Mammary epithelial cell (primary cell): ENCODE measurements at places on chromosomes 1 and 21. TPM values are rescaled to one million over a fixed set of nuclear protein-coding genes. Genes with fewer than 3 reads are reported as not detected.

- no peak for DNase-seq
These were observed 17.4 kb upstream of the FASLG start for GRCh38 chr1:172641492-172641891.

- DNase-seq, result no peak
These were observed 47.3 kb downstream of the NCAM2 start for GRCh38 chr21:21045518-21045917.

- DNase-seq, result peak; percentile 65
These were observed 159.1 kb upstream of the C8B start for GRCh38 chr1:57124768-57125446.

DNA sequence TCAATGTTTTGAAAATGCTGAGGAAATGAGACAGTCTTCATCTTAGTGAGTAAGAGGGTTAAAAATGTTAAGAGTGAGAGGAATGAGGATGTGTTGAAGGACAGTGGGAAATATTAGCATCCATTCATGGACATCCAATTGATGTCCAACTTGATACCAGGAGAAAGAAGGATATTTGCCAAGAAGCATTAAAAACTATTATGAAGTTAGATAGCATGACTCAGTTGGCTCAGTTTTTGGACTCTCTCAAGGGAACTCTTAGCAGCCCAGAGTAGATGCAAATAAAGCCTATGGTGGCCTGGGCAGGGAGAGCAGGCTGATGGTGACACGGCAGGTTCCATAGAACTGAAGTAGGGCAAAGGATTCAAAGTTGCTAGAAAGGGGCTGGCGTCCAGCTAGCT is 171.0 kb downstream of the ZZZ3 start:
- DNase-seq, result no peak

The NHLH1 gene
- polyA plus RNA-seq, result 0.10 TPM

DNA sequence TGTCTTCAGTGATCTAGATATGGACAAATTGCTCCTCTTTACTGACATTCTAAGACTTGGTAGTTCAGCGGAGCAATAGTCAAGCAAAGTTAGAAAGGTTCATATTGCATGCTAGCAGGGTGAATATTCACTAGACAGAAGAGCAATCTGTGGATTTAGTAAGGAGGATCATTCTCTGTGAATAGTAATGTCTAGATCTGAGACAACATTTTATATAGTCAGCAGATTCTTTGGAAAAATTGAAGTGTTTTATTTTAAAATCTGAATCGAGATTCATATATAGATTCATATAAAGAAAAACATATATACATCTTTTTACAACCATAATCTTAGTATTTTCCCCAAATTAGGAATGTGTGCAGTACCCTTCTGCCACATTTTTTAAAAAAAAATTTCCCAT is 274.5 kb upstream of the BRINP3 start:
- DNase-seq, result no peak

The S100A2 gene
- 15,689 TPM for polyA plus RNA-seq

The RSBN1 gene
- 6.8 TPM for polyA plus RNA-seq

DNA sequence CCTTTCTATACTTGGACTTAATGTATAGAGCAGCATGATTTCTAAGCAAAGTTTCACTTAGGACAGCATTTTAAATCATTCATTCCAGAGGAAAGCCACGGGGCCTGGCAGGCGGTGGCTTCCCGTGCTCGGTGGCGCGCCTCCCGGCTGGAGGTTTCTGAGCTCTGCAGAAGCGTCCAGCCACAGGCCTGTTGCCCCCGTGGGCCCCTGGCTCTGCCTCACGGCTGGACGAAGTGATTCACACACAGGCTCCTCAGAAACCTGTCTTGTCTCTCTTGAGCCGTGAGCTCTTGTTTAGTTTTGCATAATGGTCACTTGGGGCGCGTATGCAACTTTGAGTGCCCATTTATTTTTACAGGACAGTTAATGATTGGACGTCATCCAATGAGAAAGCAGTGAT is 22.1 kb upstream of the DIP2A start:
- DNase-seq, result no peak

GRCh38 chr1:67716800-67717199 is 31.8 kb downstream of the GADD45A start:
- DNase-seq, result peak; percentile 83

DNA sequence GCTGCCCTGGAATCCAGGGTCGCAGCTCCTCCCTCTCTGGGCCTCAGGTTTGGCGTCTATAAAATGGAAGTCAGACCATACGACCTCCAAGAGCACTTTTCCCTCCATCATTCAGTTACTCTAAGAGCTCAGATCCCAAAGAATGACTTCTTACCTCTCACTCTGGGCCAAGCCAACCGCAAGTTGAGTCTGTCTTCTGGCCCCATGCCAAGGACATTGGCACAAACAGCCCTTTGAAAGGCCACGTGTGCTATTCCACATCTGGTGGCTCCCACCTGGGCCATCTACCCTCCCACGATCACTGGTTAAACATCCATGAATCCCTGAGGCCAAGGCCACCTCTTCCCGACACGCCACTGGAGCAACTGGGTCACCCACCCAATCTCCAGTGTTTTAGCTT is 12.4 kb downstream of the SLC2A7 start:
- DNase-seq, result peak; percentile 40

DNA sequence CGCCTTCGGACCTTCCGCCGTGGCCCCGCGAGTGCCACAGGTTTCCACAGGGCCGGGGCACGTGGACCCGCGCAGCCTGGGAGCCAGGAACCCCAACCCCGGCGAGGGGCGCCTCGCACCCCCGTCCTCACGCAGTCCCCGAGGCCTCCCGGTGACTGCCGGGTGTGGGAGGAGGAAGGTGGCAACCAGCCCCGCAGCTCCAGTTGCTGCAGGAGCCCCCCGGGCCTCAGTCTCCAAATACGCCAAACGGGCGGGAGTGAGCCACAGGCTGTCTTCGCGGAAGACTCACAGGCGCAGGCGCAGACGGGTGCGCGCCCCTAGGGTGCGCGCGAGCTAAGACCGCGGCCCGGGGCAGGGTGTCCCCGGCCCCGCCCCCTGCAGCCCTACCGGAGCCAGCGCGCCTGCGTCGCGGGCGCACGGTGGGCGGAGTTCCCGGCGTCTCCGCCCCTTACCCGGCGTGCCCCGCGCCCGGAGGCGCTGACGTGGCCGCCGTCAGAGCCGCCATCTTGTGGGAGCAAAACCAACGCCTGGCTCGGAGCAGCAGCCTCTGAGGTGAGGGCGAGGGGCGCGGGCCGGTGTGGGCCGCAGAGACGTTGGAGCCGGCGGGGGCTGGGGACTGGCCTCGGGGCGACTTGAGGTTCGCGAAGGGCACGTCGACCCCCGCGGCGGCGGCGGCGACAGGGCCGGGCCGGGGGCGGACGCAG is at the start of gene ARF1:
ARF1 (plus strand) TSS at position 495 of the 704 bp plus-strand sequence. CDS start 14,407 bp downstream, outside the sequence.
- DNase-seq, result peak; percentile 88

GRCh38 chr1:101653482-101653946 is 343.2 kb downstream of the OLFM3 start:
- DNase-seq, result peak; percentile 54

DNA sequence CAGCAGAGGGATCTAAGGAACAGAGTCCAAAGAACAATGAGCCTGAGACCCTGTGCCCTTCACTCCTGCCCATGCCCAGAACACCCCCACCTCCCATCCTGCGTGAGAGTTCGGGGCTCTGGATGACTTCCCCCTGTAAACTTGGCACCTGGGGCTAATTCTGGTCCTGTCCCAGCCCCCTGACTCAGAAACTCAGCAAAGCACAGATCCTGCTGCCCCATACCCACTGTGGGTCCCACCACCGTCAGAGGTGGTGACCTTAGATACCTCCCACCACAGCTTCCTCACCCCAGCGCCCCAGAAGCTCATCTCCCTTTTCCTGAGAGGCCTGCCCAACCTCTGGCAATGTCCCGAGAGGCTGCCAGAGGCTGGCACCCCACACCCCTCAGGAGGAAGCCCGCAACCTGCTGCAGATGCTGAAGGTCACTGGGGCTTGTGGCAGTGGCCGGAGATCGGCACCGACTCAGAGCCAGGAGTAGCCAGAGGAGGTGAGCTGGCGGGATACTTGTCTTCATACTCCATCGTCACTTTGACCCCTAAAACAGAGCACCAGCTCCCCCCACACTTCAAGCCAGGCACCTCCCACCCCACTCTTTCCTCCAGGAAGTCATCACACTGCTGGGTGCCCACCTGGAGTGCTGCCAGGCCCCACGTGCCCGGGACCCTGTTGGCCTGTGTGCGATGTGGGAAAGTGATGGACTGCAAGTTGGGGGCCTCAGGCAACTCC is 111.6 kb upstream of the IFFO2 start:
- DNase-seq, result no peak

GRCh38 chr1:3432306-3432705 is 22.2 kb upstream of the ARHGEF16 start:
- DNase-seq, result no peak

The OR6N1 gene
- polyA plus RNA-seq, result not detected

- peak; percentile 98 for DNase-seq
These were observed 92.1 kb upstream of the SLC44A3 start for GRCh38 chr1:94727846-94728715.

- no peak for DNase-seq
These were observed 37.4 kb upstream of the SRRM1 start for GRCh38 chr1:24605534-24606295.

DNA sequence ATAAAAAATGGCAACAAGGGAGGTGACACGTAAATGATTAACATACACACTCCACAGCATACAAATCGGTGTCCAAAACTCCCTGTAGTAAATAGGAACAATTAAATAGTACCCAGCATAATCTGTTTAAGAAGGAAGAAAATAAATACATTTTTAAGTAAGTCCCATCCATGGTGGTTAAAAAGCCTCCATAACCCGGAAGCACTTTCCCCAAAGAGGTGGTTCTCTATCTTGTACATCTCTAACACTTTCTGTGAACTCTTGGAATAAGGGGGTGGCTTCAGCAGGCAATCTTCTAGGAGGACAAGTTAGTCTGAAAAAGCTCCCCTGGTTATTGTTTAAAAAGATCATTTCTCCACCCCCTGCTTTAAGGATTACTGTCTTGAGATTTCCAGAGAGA is 76.9 kb downstream of the PTPN14 start:
- DNase-seq, result no peak

The G0S2 gene
- polyA plus RNA-seq, result 20.8 TPM

- no peak for DNase-seq
These were observed 149.4 kb downstream of the NFIA start for GRCh38 chr1:61231795-61232194.

The IVL gene
- polyA plus RNA-seq, result 21.5 TPM

DNA sequence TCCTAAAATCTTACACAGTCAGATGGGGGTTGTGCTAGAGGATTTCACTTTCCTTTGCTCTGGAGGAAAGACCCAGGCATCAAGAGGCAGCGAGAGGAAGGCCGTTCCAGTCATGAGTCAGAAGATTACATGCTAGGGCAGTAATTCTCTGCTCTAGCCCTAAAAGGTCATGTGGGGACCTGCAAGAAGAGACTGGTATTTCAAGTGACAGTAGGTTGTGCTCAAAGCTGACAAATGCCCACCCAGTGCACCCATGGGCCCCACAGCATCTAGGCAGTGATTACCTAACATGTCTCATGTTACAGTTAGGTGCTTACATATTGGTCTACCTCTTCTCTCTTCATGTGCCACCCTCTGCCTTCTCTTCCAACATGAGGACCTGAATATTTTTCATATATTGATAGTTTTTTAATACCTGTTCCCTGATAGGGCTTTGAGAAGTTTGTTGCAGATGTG is 99.7 kb upstream of the BEND5 start:
- DNase-seq, result peak; percentile 69

DNA sequence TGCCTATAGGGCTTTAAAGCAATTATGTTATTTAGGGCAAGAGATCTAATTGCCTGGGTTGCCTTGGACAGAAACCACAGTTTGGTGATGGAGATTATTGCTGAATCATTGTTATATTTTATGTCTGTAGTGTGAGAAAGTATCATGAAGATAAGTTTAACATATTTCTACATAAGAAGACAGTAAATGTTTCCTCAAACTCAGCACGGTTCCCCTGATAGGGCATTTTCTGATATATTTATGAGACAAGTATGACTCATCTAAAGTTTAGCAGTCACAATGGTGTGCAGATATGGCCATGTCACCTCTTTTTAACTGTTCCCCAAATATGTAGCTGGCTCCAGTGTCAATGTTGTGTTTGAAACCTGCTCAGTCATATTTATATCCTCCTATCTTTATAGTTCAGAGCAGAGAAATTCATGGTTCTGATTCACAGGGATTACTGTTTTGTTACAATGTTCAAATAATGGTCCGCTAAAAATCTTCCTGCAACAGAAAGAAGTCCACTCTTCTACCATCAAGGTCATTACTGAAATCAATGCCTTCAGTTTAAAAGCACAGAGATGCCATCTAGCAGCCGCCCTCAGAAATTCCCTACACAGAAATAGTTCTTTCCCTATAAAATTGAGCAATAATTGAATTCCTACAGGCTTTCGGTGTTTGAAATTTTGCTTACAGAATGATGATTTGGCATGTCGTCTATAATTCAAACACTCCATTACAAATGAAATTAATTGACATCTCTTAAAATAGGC is 3.7 kb downstream of the OLFM3 start:
- no peak for DNase-seq

- no peak for DNase-seq
These were observed 836 bp downstream of the OLFML3 start for GRCh38 chr1:113980110-113980509.

The CR1L gene
- not detected for polyA plus RNA-seq

The RGL1 gene
- 1.8 TPM for polyA plus RNA-seq

DNA sequence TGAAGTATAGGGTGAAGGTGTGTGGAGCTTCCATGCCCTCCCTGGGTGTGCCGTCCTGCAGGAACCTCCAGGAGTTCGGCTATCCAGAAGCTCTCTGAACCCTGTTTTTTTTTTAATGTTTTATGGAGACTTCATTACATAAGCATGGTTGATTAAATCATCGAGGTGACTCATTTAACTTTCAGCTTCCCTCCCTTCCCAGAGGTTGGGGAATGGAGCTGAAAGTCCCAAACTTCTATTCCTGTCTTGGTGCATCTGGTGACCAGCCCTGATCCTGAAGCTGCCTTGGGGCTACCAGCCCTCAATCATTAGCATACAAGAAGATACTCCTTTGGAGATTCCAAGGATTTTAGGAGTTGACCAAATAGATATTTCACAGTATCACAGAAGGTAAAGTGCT is 9.5 kb downstream of the RRP15 start:
- peak; percentile 41 for DNase-seq

GRCh38 chr1:9473032-9473807 is 66.0 kb upstream of the SLC25A33 start:
- DNase-seq, result peak; percentile 93

GRCh38 chr1:19061343-19061742 is 104.9 kb upstream of the IFFO2 start:
- no peak for DNase-seq

GRCh38 chr1:94048413-94049164 is 72.4 kb downstream of the ABCA4 start:
- no peak for DNase-seq

DNA sequence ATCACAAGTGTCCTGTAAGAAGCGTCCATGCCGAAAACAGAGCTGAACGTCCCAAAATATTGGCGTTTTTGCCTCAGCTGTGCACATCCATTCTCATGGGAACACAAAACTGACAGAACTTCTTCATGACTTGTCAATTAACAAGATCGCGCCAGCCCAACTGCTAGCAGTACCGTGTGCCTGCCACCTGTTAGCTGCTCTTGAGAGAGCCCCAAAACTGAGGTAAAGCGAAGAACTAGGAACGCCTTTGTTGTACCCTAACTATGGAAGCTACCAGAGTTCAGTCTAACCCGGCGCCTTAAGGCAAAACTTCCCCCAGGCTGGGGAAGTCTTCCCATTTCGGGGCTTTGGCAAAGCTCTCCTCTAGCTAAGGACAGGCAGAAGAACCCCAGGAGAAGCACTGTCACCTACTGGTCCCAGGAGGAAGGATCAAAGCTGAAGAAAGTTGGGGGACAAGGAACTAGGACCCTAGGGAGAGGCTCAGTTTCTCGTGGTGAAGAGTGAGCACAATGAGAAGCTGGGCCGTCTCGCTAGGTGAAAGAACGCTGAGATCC is 719 bp downstream of the EYA3 start:
- peak; percentile 36 for DNase-seq
